ENCODE measurements at places on chromosomes 7 and 10.

DNA sequence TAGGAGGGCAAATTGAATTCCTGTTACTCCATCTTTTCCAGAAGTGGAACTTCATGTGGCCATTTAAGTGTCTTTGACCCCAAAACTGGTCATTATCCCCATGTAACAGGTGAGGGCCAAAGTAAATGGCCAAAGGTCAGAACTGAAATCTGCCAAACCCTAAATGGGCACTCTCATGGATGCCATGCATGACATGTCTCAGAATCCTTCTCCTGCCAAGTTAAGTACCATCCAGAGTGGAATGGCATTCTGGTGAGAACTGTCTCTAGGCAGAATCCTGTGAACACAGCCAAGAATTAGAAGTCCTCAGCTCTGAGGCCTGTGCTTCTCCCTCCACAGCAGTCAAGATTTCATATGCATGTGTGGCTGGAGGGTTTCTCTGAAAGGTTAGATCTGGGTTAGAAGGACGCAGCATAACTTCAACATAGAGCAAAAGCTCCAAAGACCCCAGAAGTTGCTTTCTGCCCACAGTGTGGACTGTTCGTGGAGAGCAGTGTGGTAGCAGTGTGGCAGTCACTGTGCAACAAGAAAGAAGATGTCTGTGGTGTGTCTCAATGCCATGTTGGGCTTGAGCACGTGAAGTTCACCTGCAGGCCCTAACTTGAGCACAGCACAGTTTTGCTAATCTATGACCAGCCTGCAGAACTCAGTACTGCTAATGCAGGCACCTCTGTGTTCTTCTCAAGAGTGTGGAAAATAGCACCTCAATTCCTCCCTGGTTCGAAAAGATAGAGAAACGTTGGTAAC is 121.3 kb downstream of the ADCY1 start:
- no peak for DNase-seq

DNA sequence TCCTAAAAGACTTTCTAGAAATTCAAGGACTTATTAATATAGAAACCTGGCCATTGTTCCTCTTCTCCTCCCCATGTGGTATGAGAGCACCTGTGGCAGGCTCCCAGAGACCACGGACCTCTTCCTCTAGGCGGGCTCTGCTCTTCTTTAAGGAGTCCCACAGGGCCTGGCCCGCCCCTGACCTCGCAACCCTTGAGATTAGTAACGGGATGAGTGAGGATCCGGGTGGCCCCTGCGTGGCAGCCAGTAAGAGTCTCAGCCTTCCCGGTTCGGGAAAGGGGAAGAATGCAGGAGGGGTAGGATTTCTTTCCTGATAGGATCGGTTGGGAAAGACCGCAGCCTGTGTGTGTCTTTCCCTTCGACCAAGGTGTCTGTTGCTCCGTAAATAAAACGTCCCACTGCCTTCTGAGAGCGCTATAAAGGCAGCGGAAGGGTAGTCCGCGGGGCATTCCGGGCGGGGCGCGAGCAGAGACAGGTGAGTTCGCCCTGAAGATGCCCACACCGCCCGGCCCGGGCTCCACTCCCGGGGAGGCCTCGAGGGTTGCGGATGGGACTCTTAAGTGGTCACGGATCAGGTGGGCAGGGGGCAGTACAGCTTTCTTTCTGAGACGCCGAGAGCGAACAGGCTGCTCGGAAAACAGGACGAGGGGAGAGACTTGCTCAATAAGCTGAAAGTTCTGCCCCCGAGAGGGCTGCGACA is at the start of gene SLC26A4:
Gene SLC26A4 (plus strand): TSS at position 448 of the 700 bp plus-strand sequence. CDS start 814 bp downstream, outside the sequence.
- DNase-seq: peak; percentile 70

GRCh38 chr7:40544871-40545303 is 410.1 kb downstream of the SUGCT start:
- no peak for DNase-seq

DNA sequence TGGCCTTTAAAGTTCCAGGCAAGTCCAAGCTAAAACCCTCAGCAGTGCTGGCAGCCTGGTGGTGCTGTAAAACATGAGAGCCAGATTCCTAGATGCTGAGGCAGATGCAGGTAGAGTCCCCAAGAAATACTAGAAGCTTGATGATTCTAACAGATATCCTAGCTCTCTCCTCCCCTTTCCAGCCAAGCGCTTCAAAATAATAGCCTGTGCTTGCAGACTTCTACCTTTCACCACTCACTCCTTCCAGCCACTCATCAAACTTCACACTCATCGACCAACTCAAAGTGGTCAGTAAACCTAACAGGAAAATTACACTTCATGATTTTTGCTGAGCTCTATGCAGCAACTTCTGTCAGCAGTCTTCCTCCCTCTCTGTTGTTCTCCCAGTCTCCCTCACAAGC is 50.2 kb downstream of the LMBR1 start:
- DNase-seq: no peak

DNA sequence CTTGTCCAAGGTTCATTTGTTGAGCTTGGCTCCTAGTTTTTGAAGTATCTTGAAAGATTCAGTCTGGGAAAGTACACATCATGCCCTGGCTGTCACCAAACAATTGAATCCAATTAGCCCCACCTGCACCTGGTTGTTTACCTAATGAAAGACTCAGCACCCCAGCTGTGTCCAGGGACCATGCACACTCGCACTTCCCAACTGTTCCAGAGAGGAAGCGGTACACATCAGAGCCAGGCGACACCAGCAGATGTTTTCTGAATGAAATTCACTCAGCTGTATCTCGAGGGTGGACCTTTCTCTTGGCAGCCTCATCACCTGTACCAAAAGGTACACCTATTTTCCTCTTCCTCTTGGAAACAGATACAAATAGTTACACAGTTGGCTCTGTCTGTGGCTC is 216.4 kb upstream of the LRGUK start:
- no peak for DNase-seq

GRCh38 chr10:132445516-132446194 is 48.7 kb downstream of the PWWP2B start:
- no peak for DNase-seq

GRCh38 chr7:96199421-96199820 is 122.5 kb downstream of the SLC25A13 start:
- no peak for DNase-seq

DNA sequence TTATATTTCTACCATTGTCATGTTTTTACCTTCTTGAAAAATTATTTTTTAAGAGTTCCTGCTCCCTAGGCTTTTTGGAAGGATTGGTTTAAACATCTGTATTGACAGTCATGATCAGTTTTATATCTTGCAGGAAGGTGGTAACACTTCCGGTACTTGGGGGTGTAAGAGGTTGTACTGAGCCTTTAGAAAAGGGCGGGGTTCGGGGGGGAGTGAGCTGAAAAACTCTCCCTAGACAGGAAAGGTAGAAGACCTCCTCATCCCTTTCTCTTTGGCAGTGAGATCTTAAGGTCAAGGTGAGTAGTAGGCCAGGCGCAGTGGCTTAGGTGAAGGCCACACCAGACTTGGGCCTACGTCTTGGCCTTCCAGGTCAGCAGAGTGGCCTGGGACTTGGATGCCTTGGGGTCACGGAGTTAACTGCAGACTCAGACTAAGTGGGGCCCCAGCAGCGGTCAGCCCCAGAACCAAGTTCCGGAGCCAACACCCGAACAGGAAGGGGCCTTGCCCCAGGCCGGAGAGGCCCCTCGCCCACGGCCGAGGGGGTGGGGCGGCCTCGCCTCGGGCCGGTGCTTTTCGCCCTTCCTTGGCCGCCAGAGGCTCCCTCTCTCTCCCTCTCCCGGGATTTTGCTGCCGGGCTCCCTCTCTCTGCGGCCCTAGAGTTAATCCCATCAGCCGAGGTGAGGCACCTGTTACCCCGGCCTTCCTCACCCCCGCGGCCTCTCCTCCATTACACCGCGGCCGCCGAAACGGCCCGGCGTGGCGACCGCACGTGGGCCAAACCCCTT is at the start of gene PPP1R9A:
Gene PPP1R9A (plus strand): TSS at position 569 of the 785 bp plus-strand sequence. CDS start 2,520 bp downstream, outside the sequence.
- peak; percentile 13 for DNase-seq

GRCh38 chr7:144820552-144820951 is 15.3 kb downstream of the TPK1 start:
- no peak for DNase-seq

GRCh38 chr10:127193125-127193524 is 3.3 kb downstream of the INSYN2A start:
- no peak for DNase-seq

GRCh38 chr7:38568497-38568896 is 62.7 kb downstream of the AMPH start:
- no peak for DNase-seq

Data from activated T-cell treated with anti-CD3 and anti-CD28 coated beads, Interleukin-2, amount 50 U/mL, for 48 hours (primary cell).